ENCODE measurements at places on chromosomes 4 and X. TPM values are rescaled to one million over a fixed set of nuclear protein-coding genes. Genes with fewer than 3 reads are reported as not detected.

- no peak for DNase-seq
Measured at GRCh38 chr4:15888515-15888914, 50.0 kb downstream of the FGFBP1 start.

- DNase-seq: no peak
Measured at GRCh38 chr4:187103351-187103750, 379.7 kb upstream of the FAT1 start.

The HS6ST2 gene
- 0.08 TPM for total RNA-seq

DNA sequence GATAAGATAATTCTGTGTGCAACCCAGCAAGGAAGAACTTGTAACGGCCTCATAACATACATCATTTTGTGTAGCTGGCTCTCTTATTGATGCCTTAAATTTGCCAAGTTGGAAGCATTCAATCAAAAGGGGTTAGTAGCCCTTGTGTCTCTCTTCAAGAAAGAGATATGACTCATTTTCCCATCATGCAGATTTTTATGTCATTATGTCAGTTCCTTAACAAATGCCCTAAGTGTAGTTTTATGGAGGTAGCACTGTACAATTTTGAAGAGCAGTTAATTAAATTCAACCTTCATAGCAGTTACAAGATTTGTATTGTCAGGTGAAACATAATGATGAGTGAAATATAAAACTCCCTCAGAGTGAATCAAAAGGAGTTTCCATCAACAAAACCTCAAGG is 215.6 kb downstream of the GRIA3 start:
- DNase-seq: no peak

DNA sequence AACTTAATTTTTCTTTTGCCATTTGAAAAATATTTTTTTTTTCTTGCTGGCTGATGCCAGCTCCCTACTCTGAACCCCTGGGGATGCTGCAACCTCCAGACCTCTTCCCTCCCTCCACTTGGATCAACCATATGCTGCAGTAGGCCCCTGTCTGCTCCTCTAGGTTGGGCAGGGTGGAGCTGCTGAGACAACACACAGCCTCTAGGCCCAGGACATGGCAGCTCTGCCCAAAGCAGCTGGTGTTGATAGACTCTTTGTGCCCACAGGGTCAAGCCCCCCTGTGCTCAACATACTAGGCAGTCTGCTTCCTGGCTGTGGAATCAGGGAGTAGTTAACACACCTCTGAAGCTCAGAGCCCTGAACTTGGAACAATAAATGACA is 19.9 kb upstream of the CLNK start:
- no peak for DNase-seq

The NLRP2B gene
- not detected for total RNA-seq

The TSPAN6 gene
- total RNA-seq: 5.0 TPM

DNA sequence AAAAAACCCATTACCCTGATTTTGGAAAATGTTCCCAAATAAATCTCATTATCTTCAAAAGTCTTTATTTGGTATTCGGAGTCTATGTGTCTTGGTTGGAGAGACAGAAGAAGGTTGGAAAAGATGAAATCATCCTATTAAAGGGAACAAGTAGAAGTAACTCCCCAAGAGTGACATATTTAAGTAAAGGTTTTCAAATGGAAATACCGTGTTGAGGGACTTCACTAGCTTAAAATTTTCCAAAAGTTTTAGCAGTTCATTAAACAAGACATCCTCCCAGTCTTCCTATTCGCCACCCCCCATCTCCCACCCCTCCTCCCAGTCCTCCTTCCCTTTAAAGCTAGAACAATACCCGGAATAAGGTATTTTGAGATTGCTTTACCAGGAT is 62.7 kb upstream of the CCDC160 start:
- no peak for DNase-seq

- no peak for DNase-seq
Measured at GRCh38 chr4:168129802-168130201, 37.5 kb downstream of the ANXA10 start.

The NAT8L gene
- 1.1 TPM for total RNA-seq

The ENPEP gene
- 4.1 TPM for total RNA-seq

The HOPX gene
- total RNA-seq: 59.3 TPM

The MED12 gene
- total RNA-seq: 19.4 TPM

DNA sequence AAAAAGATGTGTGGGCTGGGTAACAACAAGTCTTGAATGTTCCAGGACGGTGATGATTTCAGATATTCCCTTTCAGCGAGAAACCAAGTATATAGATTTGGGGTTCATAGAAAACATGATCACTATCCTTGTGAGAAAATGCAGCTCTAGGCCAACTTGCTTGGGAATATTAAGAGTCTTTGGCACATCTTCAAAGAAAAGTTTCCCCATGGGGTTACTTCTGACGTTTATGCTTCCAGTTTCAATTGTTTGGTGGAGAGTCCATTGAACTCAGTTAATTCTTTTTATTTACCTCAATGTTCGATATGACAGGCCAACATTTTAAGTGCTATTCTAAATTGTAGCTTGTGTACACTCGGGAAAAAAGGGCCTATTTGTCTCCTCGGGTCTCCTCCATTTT is 126.7 kb downstream of the NHS start:
- no peak for DNase-seq

- DNase-seq: no peak
Measured at GRCh38 chr4:78312989-78313753, 238.4 kb upstream of the ANXA3 start.

GRCh38 chr4:153252122-153252521 is 47.9 kb downstream of the TRIM2 start:
- no peak for DNase-seq

DNA sequence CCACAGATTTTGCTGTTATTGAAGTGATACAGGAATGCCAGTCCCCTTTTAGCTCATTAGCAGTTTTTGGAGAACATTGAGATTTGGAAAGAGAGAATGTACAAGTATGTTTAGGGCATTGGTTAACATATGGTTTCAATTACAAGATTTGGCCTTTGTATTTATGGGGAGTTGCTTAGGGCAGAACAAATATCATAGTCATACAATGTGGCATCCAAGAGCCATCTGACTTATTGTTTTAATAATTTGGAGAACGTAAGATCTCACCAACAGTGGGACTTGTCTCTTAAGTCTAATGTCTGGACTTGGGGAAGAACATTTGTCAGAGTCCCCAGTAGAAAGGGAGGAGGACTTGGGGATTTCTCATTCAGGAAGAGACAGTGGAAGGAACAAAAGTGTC is 166.1 kb downstream of the STK32B start:
- DNase-seq: no peak

DNA sequence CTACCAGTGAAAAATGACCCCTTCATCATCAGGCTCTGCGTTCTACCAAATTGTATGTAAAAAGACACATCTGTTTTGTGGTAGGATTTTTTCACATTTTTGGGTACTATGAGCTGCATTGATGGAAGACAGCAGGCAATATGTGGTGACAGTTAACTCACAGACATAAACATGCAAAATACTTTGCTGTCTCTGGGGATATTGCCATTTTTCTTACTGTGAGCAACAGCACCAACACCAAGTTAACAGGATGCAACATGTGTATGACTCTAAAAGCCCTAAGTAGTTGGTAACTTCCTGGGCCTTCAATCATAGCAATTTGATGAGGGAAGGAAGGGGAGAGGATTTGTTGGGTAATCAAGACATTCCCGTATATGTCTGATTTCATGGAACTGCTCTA is 56.4 kb upstream of the DRP2 start:
- DNase-seq: no peak

- no peak for DNase-seq
Measured at GRCh38 chr4:7956270-7956808, 16.7 kb upstream of the AFAP1 start.

DNA sequence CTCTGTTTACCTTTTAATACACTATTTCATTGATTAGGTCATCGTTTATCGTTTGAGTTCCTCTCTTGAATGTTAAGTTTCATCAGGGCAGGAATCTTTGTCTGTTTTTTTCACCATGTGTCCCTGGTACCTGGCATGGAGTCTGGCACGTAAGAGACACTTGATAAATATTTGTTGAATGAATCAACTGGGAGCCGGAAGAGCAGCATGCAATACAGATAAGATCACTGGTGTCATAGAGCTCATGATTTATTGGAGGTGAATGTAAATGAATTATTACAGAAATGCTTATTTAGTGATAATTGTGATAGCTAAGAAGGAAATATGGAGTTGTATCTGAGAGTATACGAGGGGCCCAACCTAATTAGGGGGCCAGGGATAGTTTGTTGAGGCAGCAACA is 62.8 kb downstream of the UCHL1 start:
- no peak for DNase-seq

DNA sequence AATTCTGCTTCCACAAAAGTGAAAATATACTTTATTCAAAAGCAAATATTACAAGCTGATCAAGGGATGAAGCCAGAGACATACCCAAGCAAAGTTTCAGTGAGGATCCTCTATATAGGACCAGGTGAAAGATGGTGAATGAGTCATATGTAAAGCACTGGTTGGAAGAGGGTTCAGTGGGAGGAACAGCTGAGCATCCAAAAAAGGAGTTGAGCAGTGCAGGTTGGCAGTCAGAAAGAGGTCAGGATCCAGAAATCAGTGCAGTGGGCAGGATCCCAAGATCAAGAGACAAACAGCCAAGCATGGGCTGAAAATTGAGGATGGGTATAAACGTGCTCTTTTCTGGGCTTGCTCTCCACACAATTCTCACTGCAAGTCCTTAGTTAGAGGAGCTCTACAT is 30.3 kb downstream of the OTC start:
- no peak for DNase-seq

DNA sequence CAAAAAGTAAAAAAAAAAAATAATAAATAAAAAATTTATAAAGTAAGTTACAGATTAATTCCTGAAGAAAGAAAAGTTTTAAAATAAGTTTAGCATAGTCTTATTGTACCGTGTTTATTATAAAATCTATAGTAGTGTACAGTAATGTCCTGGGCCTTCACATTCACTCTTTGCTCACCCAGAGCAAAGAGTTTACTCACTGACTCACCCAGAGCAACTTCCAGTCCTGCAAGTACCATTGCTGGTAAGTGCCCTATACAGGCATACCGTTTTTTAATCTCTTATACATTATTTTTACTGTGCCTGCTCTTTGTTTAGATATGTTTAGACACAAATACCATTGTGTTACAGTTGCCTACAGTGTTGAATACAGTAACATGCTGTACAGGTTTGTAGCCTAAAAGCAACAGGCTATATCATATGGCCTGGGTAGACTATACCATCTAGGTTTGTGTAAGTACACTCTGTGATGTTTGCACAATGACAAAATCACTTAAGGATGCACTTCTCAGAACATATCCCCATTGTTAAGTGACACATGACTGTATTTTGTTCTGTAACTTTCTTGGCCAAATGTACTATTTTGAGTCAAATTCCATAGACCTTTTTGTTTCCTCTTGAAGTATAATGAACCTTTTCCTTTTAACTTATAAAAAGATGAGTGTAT is 199.0 kb upstream of the NUDT6 start:
- no peak for DNase-seq

DNA sequence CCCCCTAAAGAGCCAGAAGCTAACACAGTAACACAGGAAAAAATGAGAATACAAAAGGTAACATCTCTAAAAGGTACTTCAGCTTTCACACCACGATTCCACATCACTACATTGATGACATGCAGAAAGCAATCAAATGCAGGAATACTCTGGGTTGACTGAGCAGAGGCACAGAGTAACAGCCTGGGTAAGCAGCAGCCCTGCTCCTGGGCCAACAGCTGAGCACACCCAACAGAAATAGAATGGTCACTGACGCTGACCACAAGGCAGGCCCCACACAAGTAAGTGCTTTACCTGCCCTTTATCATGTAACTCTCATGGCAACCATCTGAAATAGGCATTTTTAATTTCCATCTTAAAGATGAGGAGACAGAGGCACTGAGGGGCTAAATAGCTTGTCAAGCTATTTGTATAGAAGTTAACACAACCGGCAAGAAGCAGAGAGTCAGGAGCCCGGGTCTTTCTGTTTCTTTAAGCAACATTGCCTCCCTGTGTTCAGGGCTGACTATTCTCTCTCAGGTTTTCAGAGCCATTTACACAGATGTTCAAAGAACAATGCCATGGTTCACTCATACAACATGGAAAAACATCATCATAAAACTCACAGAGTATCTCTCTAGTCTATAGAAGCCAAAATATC is 168.9 kb downstream of the ZNF674 start:
- no peak for DNase-seq

DNA sequence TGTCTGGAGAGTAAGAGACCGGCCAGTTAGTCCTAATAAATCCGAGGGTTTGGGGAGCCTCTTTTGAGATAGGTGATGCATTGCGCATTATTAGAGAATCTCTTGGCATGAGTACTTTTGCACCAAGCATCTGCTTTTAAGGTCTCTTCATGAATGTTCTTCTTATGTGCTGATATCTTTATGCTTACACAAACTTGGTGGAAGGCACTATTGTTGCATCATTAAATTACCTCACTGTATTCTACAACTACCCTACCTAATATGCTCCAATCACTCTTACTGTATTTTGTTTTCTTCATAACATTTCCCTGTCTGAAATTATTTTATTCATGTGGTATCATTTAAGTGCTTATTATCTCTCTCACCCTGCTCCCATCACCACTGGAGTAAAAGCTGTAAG is 151.6 kb downstream of the PALLD start:
- no peak for DNase-seq

DNA sequence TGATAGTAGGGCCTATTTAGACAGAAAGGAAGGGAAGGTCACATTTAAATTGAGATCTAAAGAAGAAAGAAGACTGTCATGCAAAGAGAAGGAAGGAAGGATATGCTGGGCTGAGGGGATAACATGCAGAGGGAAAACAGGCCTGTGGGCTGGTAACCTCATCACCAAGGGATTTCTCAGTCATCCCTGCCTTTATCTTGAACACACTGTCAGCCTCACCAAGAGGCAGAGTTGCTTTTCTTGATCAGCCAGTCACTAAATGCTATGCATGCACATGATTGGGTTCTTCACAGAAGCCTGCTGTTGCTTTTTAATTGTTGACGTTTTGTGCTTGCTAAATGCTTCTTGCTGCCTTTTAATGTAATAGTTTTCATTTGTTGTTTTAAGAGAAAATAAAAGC is 113.0 kb downstream of the ARHGAP24 start:
- DNase-seq: no peak

The DHX15 gene
- 53.9 TPM for total RNA-seq
